ENCODE measurements at places on chromosomes 4 and X.

- DNase-seq = no peak
Measured at GRCh38 chr4:127018381-127018780, 614.4 kb upstream of the INTU start.

DNA sequence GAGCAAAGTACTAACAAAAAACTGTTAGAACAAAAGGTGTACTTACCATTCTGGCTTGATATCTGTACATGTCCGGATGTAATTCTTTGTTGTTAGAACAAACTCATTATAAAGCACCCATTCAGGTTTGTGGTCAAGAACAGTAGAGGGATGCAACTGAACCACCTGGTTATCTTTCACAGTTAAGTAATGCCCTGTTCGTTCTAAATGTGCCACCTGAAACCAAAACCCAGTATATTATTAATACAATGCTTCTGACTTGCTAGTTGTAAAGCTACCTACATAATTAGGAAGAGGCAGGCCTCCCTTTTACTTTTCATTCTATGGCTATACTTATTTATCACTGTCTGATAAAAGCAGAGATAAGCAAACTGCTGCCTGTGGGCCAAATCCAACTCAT, 54.8 kb downstream of the DHX15 start:
- no peak for DNase-seq

DNA sequence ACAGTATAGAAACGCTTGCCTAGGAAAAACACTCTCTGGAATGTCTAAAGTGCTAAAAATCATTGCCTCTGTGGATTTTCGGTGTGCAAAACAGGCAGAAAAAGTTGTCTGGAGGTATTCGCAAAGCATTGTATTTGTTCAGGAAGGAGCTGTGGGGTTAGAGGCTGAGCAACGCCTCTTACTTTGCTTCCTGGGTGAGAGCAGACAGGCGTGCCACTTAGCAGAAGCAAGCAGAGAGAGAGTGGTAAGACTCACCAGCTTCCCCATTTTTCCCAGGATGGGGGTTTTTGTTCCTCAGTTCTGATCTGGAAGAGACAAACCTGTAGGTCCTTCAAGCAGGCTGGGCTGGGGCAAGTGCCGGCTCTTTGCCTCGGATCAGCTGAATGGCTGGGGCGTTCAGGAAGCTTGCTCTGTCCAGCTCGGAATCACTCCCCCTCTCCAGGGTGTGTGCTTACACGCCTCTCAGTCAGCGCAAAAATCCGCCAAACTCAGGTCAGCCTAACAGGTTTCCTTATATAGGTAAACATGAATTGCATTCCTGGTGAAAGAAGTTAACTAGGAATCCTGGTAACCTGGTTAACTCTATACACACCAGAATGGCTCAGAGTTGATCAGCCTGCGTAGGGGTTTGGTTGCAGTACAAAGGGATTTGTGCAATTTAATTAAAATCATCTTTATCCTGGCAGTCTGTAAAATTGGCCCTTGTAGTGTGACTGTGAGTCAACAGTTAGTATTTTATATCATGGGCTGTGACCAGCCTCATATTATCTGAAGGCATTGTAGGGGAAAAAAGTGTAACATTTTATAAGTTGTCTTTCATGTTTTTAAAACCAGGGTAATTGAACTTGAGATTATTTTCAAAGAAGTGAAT, 213.1 kb upstream of the MID1 start:
- no peak for DNase-seq

GRCh38 chr4:56430203-56430602, 5.2 kb downstream of the PPAT start:
- no peak for DNase-seq

GRCh38 chr4:26022346-26023202, 108.6 kb downstream of the SMIM20 start:
- no peak for DNase-seq

GRCh38 chrX:32514986-32515385, 696.4 kb downstream of the DMD start:
- DNase-seq = no peak

GRCh38 chr4:1413204-1413663, 7.0 kb upstream of the NKX1-1 start:
- DNase-seq = peak; percentile 15

DNA sequence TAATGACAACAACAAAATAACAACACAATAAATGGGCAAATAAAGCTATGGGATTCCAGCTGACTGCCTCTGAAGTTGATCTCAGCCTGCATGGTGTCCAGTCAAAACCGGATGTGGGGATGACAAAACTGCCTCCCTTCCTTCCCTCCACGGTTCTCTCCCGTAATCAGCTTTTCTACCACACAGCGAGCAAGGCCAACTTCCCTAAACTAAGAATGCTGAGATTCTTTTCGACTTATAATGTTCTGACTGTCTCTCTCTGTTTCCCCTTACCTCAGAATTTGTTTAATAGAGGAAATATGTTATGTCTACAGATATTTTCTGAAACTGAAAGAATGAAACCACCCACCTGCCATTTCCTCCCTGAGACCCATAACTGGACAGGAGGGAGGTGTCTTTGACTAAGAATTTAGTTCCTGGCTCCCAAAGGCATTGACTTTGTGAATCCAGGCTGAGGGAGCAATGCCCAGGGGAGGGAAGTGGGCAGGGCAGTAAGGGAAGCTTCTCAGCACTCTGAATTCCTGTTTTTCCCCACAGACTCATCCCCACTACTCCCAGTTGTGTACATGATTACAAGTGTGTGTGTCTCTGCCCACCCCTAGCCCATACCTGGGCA, 1.0 kb upstream of the TLR1 start:
- DNase-seq = peak; percentile 41

DNA sequence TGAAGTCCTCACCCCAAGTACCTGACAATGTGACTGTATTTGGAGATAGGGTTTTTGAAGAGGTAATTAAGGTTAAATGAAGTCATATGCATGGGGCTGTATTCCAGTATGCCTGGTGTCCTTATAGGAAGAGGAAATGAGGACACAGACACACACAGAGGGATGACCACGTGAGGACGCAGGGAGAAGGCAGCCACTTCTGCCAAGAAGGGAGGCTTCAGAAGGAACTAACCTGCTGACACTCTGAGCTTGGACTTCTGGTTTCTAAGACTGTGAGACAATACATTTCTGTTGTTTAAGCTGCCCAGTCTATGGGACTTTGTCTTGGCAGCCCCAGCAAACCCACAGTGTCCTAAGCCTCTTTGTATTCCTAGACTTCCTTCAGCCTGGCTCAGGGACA, 3.0 kb upstream of the SLC2A9 start:
- no peak for DNase-seq

GRCh38 chr4:152831416-152831815, 51.7 kb downstream of the ARFIP1 start:
- DNase-seq = no peak

GRCh38 chr4:106039796-106040195, 144.5 kb downstream of the NPNT start:
- no peak for DNase-seq

GRCh38 chrX:68304602-68305001, 128.7 kb downstream of the OPHN1 start:
- no peak for DNase-seq

DNA sequence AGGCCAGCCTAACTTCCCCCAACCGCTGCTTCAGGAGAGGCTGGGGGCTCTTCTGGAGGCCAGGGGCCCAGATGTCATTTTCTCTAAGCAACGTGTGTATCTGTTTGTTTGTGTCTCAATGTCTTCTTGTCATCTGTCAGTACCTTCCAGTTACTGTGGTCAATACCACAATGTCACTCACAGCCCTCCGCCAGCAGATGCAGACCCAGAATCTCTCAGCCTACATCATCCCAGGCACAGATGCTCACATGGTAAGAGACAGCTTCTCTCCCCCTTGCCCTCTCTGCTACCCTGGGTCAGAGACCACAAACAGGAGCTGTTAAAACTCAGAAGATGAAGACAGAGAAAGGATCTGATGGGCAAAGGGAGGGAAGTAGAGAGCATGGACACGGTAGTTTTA, 5.0 kb downstream of the XPNPEP2 start:
- no peak for DNase-seq
